Activated CD4-positive, alpha-beta T cell treated with anti-CD3 and anti-CD28 coated beads, Interleukin-10, Interleukin-2, amounts not matched to agents 100 ng/mL and 50 ng/mL, durations not matched to agents 16 hours and 8 hours (primary cell): ENCODE measurements at places on chromosomes 2 and 18.

DNA sequence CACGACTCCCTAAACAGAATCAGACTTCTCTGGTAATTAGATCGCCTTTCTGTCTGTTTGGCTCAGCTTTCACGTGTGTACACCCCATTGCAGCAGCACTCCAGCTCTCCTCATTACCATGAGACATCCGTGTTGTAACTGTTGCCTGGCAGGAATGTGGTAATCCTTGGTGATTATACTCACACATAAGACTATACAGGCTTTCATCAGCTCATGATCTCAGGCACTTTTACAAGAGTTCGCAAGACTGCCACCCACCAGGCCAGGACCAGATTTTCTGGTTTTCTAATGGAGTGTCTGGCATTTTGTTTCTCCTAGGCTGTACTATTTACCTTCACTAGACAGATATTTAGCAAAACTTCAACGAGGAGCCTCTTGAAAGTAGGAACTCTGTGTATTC is 50.2 kb downstream of the ACVR1 start:
- no peak for DNase-seq

GRCh38 chr2:156320486-156321098 is 11.9 kb downstream of the NR4A2 start:
- no peak for DNase-seq

GRCh38 chr18:34767601-34768027 is 57.5 kb downstream of the DTNA start:
- DNase-seq: peak; percentile 32

DNA sequence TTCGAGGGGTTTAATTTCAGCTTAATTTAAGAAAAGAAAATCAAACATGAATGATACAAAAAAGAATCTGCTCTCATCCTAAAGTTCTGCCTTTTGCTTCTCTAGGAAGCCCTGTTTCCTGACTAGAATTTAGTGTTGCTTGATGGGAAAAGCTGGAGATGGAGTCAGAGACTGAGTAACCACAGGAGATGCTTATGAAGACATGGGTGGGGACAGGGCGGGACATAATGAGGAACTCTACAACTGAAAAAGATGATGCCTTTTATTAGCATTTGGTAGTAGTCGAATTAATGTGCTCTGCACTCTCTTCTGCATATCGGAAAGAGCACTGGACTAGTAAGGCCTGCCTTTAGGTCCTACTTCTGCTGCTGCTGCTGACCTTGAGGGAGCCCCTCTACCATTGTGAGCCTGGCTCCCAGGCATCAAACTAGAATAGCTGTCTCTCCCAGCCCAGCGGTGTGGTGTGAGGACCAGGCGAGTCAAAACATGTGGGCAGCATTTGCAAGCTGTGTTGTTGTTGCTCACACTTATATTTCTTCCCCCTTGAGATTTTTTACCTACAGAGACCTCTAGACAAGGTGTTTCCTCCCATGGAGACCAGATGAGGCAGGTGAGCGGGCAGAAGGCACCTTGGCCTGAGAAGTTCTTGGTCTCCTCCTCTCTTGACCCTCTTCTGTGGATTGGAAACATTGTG is 61.5 kb downstream of the INPP4A start:
- no peak for DNase-seq

DNA sequence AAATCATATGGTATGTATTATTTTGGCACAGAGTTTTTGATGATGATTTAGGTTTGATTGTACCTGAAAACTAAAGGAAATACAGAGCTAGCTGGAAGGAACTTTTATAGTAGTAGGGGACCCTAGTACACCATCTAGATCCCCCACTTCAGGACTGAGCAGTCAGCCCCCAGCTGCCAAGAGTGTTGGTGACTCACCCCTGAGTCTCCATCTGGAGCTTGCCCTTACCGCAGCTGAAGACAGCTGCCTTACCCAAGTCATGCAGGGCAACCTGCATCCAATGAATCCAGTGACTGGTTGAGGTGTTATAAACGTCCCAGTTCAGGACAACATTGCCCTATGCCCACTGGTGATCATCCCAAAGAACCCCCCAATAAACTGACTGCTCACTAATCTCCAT is 15.3 kb downstream of the PMS1 start:
- DNase-seq: no peak

DNA sequence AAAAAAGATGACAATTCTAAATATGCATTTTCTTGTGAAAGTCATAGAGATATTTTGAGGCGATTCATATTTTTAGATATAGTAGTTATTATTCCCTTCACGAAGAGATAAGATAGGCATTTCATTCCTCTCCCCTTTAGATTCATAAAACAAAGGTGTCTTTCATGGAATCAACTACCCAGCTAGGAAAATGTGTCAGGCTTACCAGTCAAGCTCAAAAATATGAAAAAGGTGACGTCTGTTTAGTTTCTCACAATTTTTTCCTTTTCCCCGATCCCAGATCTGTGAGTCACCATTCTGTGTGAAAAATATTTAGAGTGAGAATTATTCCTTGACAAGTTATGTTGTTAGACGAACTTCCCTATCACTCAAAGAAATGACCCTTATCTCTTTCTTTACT is 95.4 kb upstream of the FN1 start:
- DNase-seq: no peak

GRCh38 chr2:185507719-185508118 is 230.9 kb upstream of the FSIP2 start:
- DNase-seq: no peak

DNA sequence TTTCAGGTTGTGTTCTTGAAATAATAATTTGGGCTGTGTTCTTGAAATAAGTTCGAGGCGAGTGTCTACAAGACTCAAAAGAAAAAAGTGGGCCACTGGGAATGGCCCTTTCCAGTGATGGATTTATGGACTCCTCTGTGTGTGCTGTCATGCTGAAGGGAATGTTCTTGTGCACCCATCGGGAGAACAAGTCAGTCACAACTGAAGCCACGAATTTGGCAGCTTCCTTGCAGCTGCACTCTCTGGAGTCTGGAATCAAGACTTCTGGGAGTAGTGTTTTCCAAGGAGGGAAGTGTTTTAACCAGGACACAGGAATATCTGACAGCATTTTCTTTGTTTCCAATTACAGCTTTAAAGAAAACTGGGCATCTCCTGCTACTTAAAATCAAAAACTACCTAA is 620 bp downstream of the SLC14A1 start:
- DNase-seq: no peak

DNA sequence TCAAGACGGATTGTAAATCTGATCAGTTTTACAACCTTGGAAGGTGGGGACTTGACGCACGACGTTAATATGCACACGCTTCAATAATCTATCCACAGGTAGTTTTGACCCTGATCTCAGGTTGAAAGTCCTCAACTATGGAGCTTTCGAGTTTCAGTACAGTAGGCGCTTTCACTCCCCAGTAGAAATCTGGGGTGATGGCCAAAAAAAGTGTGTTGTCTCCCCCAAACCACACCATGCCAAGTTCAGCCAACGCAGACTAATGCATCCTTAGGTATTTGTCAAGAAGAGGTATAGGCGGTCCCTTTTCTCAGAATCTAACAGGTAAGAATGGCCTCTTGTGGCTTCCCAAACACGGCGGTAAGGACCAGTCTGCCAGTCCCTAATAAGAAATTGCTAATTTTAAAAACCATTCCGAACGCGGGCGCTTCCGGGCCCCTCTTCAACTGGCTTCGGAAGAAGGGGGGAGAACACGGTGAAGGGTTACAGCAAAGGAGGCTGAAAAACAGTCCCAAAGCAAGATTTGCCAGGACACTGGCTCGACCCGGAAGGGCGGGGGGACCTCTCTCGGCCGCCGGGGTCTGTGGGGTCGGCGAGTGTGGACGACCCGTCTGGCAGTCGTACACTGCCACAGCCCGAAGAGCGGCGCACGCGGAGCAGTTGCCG is 659 bp downstream of the FAM210A start:
- no peak for DNase-seq

DNA sequence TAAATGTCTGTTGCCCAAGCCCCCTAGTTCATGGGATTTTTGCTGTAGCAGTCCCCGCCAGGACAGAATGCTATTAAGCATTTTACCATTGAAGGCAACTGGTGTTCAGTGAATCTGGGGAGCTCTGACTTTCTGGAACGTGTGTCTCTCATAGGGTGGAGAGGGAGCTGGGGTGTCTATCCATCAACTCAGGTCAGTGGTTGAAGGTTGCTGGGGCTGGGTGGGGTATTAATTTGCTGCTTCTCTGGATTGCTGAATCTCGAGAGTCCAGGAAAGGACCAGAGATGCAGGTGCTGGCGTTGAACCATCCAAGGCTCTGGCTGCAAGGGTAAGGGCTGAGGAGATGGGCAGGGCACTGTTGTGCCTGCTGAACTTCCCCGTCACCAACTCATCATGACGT is 66.8 kb upstream of the NCK2 start:
- DNase-seq: no peak

- no peak for DNase-seq
These were observed 21.7 kb upstream of the CTAGE1 start for GRCh38 chr18:22439447-22439846.

DNA sequence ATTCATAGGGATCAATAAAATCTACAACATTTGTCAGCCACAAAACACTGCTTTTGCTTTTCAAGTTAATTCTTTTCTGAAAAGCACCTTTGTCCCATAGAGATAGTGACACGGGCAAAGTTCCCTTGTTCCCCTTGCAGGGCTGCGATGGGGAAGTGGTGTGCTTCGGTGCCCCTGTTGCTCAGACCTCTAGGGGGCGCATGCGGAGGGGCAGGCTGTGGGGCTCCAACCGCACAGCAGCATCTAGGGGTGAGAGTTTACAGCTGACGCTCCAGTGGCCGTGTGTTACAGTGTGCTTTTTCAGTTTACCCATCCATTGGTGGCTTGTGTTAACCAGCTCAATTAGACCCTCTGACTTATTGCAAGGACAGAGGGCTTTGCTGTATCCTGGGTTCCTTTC is 1432.2 kb upstream of the ACVR2A start:
- no peak for DNase-seq

- DNase-seq: no peak
These were observed 207.6 kb downstream of the MGAT5 start for GRCh38 chr2:134461511-134461910.

- DNase-seq: no peak
These were observed 111.5 kb upstream of the LDLRAD4 start for GRCh38 chr18:13107074-13107473.

GRCh38 chr2:219125886-219126270 is 34.7 kb downstream of the NHEJ1 start:
- DNase-seq: no peak

DNA sequence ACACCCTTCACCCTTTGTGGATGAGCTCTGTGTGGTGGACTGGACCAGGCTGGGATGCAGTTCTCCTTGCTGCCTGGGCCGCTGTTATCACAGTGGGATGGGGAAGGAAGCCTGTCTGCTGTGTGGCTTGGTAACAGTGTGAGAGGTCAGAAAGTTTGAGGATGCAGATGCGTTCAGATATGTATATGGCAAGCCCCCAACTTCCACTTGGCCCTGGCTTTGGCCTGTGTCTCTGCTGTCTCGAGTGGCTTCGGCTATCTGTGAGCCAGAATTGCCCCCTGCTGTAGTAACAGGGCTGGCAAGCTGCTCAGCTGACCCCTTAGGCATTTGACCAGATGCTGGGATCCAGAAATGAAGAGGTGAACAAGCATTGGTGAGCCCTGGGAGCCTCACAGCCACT is 106.8 kb downstream of the WDSUB1 start:
- no peak for DNase-seq

- DNase-seq: peak; percentile 41
These were observed 140.9 kb upstream of the B3GNT2 start for GRCh38 chr2:62054916-62055450.

DNA sequence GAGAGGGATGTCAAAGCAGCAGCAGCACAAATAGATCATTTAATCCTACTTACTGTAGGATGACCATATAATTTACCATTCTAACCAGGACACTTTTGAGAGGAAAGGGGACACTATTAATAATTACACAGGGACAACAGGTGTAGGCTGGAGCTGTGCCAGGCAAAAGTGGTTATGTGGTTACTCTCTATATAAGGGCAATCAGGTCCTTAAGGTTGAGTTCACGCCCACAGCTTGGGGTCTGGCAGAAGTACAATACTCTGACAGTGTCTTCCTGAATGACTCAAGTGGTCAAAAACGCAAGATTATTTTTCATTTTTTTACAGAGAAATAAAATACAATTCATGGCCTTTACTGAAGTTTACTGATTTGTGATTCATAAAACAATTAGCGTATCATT is 2.8 kb downstream of the PREPL start:
- DNase-seq: peak; percentile 26

GRCh38 chr2:109457794-109458193 is 156.0 kb downstream of the SEPTIN10 start:
- DNase-seq: no peak

- no peak for DNase-seq
These were observed 178.5 kb downstream of the ARL4C start for GRCh38 chr2:234318361-234318760.

DNA sequence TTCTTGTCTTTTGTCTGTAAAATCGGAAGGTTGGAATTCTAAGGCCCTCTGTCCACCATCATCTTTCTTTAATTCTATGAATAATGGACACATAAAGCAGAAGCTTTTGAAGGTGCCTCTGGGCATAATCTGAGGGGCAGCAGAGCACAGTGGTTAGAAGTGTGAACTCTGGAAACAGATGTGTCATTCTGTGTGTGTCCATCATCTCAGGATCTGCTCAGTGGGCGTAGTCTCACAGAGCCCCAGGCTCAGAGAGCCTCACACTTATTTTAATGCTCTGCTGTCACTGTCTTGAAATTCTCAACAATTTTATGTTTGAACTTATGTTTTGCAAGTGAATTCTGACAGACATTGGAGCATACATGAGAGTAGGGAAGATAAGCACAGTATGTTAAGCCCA is 31.0 kb upstream of the CCDC93 start:
- DNase-seq: peak; percentile 29
